ENCODE measurements at places on chromosomes 1 and 21.

DNA sequence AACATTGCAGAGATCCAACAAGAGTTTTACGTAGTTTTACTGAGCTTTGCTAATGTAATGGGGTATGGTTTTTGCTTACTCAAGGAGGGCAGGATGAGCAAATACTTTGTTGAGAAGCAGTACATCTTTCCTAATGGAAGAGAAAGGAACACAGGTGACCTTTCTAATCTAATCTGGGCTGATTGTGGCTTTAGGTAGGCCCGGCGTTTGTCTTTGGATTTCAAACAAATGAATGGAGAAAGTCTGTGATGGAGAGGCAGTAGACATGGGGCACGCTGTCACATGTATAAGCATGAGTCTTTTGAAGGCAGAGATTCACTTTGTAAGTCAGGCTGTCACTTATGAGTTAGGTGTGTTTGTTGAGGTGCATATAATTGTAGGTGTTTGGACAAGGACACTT lies 1.7 kb downstream of the PLEKHM2 start:
- DNase-seq: no peak

GRCh38 chr1:103156966-103157365 lies 48.6 kb upstream of the COL11A1 start:
- DNase-seq: peak; percentile 62

GRCh38 chr1:172900376-172900997 lies 150.3 kb downstream of the TNFSF18 start:
- DNase-seq: no peak

GRCh38 chr1:34362949-34363348 lies 186.2 kb downstream of the C1orf94 start:
- DNase-seq: no peak

GRCh38 chr1:243465738-243466137 lies 209.9 kb downstream of the SDCCAG8 start:
- no peak for DNase-seq

DNA sequence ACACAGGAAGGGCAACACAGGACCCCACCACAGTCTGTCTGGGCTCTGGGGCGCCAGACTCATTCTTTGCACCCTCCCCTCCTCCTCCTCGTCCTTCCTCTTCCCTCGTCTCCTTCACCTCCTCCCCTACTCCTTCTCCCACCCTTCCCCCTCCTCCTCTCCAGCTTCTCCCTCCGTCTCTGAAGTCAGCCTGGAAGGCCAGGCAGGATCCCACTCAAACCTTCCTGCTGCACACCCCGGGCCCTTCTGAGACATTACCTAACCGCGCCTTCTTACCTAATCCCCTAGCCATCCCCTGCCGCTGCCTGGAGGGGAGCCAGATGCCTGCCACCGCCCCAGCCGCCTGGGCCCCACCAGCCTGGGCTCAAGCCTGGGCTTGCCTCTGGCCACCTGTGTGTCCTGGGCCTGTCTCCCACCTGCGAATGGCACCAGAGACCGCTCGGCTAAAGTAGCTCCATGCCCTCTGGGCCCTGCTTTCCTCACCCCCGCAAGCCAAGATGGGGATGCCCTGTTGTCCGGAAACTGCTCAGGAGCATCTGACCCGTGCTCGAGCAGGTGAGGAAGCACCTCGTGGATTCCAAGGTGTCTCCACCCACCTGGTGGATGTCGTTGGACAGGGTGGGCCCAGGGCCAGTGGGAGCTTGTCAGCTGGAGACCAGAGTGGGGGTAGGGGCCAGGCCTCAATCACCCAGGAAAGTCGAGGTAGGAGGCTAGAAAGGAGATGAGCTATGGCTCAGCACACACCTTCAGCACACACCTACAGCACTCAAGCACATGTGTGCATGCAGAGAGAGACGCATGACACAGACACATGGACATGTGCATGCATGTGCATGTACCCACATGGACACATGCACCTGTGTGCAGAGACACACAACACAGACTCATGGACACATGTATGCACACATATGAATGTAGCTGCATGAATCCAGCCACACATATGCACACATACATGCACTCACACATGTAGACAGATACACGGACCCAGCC lies 31.9 kb downstream of the WNT9A start:
- DNase-seq: no peak

- no peak for DNase-seq
These were observed 27.4 kb downstream of the DUSP10 start for GRCh38 chr1:221714227-221715152.

- DNase-seq: no peak
These were observed 13.9 kb downstream of the IL6R start for GRCh38 chr1:154418923-154419619.

- peak; percentile 43 for DNase-seq
These were observed 31.4 kb upstream of the C1orf185 start for GRCh38 chr1:51070640-51071039.

All from astrocyte of the spinal cord (primary cell).